ENCODE measurements at places on chromosomes 2 and 18.

GRCh38 chr2:175057078-175057685, 52.0 kb upstream of the CHN1 start:
- DNase-seq: no peak

DNA sequence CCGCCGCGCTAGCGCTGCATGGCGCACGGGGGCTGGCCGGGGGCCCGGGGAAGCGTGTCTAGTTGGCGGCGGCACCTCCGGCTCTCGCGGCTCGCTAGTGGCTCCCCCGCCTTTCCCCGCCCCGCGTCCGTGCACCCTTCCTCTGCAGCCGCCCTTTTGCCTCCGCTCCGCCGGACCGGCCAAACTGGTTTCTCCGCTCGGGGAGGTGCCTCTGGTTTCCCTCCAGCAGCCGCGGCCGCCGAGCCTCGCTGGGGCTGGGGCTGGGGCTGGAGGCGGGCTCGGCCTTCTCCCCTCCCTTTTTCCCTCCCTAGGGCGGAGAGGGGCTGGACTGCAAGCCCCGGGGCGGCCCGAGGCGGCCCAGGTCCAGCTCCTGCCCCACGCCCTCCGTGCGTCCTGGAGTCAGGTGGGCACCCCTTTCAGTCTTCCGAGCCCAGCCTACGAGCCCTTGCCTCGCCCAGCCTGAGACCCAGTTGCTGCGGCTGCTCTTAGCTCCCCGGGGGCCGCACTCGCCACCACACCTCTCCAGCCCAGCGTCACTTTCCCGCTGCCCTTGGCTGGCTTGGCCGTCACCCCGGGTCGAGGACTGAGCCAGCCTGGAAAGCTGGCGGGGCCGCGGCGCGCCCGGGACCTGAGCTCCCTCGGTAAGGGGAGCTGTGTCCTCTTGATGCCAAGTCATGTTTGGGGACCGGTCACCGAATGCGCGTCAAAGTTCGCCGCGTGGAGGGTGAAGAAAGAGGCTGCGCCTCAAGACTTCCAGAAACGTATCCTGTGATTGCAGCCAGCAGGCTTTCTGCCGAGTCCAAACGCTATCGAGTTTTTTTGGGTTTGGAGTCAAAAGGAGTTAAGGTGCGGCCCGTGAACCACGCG, at the start of gene ATP8B1:
TSS of gene ATP8B1 (minus strand) at position 213 of the 867 bp plus-strand sequence. CDS start 71,508 bp downstream, outside the sequence.
- peak; percentile 65 for DNase-seq

DNA sequence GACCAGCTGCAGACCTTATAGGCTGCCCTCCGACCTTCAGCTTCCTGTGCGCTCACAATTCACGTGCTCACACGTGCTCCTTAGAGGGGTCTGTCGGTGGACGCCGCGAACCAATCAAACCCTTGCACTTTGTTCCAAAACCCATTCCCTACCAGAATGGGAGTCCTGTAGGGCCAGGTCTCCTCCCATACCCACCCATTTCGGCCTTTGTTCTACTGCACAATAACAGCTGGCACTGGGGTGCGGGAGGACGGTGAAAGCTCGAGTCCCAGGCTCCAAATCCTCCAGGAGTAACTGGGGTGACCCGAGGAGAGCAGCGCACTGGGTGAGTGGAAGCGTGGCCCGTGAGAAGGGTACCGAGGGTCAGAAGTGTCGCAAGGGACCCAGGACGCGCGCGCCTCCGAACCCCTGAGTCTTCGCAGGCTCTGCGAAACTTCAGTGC, 13.0 kb downstream of the SIX3 start:
- DNase-seq: no peak

- DNase-seq: no peak
Measured at GRCh38 chr2:100643906-100644501, 81.2 kb downstream of the PDCL3 start.

- DNase-seq: peak; percentile 38
Measured at GRCh38 chr2:38665854-38666555, at the start of gene GALM. TSS of gene GALM (plus strand) at chr2:38666114. CDS start at chr2:38666162, 48 bp downstream.

- no peak for DNase-seq
Measured at GRCh38 chr2:240398661-240399267, 36.7 kb upstream of the GPC1 start.

DNA sequence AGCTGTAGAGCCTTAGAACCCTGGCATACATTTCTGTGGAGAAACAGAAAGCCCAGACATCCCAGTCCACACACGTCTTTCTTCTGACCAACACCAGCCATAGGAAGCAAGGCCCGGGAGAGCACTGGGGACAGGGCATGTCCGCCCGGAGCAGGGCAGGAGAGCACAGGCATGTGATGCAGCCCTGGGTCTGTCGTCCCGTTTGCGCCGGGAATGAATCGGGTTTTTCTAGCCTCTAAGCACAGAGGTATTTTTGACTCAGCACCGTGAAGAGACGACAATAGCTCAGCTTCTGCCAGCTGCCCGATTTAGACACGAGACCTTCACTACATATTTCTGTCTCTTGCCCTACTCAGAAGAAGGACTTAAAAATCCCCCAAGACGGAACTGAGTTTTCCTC, 7.3 kb upstream of the AMMECR1L start:
- DNase-seq: no peak

DNA sequence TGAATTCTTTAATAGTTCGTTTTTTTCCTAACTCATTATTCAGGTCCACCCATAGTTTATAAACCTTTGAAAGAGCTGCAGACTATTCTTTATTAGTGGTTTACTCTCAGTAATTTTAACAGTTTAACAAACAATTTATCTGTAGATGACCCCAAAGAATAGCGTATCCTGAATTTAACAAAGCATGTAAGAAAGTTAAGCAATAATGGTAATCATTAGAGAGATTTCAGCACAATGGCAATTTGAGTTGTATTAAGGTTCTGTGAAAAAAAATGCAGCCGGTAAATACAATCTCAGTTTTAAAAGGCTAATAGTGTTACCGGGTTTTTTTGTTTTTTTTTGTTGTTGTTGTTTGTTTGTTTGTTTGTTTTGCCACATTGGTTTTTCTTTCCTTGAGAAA, 40.3 kb downstream of the RBM45 start:
- no peak for DNase-seq

DNA sequence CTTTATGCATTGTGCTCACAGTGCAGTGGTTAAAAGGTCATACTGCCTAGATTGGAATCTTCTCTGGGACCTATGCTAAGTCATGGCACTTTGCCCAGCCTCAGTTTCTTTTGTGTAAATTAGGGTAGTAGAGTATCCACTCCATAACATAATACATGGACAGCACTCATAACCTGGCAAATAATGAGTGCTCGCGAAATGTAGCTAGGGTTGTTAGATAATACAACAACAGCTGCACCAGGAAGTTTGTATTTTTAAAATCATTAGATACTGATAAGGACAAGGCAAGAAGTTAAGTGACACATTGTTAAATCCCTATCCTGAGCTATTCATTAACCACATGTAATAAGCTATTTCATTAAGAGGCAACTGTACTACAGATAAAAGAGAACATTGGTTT, 13.8 kb upstream of the PLA2R1 start:
- DNase-seq: no peak

DNA sequence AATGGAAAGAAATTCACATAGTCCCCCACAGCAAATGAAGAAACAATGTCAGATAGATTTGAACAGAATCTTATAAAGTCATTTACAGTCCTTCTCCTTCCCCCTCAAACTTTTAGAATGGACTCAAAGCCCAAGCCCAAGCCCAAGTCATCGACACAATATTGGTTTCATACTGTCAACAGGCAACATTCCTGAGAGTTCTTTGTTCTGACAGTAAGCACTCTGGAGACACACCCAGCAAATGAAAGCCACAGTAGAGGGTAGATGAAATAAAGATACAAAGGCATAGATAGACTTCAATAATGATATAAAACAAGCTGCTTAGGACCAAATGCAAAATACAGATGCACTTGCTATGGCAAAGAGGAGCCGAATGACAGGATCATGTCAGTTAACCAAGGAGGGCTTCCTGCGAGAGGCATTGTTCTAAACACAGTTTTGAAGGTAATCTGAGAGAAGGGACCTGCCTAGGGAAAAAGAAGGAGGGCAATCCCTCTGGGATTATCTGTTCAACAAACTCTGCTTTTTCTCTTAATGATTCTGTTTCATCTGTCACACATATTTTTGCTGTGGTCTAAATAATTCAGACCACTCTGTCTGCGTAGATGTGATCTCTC, 97.1 kb upstream of the MAP4K3 start:
- DNase-seq: no peak

GRCh38 chr2:154696369-154696768, 2.1 kb upstream of the KCNJ3 start:
- no peak for DNase-seq

GRCh38 chr2:2926009-2926857, 451.4 kb downstream of the EIPR1 start:
- no peak for DNase-seq

GRCh38 chr2:12923907-12924610, 207.3 kb downstream of the TRIB2 start:
- no peak for DNase-seq

GRCh38 chr2:155100261-155100660, 401.8 kb downstream of the KCNJ3 start:
- DNase-seq: no peak

GRCh38 chr18:70005580-70005979, 57.9 kb upstream of the CD226 start:
- DNase-seq: no peak

DNA sequence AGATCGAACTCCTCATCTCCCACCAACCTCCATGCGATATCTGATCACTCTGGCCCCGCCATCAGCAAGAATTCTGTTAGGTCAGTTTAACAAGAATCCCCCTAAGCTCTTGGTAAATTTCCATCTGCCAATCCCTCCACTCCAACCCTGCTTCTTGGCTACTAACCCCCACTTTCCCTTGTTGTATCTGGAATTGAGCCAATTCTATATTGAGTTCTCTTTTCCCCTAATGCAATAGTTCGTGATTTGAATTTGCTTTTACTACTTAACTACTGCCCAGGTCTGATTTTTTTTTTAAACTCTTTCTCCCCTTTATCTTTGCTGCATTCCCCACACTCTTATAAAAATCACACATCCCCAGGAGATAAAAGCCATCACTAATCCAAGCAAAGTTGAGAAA, 159.3 kb upstream of the STK17B start:
- DNase-seq: no peak

- no peak for DNase-seq
Measured at GRCh38 chr18:72742002-72742401, 125.8 kb downstream of the NETO1 start.

GRCh38 chr2:155600296-155600695, 732.2 kb downstream of the NR4A2 start:
- no peak for DNase-seq

DNA sequence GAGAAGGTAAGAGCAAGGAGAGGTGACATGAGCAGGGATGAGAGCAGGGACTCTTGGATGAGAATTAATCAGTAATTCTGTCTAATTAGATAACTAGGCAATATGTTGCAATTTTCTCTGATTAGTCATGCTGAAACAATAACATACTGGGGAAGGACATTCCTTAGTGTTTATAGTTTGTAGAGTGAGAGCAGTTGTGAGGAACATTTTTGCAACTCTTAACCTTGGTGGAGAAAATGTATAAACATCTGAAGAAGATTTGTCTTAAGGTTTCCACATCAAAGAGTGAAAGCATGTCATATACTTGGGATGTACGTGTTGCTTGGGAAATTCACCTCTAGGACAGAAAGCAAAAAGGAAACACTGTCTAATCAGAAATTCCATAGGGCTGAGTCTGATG, 955.4 kb upstream of the FANCL start:
- no peak for DNase-seq

GRCh38 chr18:46291149-46291548, 187.0 kb downstream of the HAUS1 start:
- DNase-seq: no peak

DNA sequence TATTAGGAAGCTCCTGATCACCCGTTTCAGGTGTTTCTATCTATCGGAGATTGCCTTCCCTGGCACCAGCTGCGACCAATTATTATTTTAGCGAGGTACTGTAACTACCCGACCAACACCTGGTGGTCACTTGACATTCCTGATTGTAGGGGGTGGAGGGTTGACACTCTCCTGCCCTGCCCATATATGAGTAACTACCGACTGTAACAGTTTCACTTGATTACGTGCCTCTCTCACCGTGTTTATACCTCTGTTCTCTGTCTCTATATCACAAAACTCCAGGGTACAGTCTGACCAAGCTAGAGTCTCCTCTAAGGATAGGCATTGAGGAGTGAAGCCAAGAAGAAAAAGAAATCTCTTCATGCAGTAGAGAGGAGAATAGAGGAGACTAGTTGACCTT, 268.0 kb upstream of the LRATD1 start:
- DNase-seq: no peak

DNA sequence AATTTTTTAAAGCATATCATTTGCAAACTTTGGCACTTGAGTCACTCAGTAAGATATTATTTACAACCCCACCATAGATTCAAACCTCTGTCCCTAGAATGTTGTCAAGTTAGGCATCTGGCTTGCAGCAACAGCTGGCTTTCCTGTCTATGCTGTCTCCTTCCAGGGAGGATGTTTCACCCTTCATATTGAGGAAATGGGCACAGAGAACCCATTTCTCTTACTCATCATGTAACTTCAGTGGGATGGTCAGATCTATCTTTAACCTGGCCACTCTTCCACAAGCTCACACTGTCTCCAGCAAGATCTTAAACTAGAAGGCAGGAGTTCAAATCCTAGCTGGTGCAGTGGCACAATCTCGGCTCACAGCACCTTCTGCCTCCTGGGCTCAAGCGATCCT, 15.8 kb downstream of the LCT start:
- DNase-seq: no peak

DNA sequence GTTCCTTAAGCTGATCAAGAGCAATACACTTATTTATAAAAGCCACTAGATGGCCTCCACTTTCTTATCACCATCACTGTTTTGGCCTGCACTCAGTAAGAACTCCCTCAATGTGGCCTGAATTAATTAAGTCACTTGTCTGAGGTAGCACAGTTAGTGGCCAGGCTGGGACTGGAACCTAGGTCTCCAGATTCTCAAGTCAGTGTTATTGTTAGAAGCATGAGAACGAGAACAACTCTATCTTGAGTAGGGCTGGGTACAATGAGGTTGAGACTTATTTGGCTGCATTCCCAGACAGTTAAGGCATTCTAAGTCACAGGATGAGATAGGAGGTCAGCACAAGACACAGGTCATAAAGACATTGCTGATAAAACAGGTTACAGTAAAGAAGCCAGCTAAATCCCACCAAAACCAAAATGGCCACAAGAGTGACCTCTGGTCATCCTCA, 115.8 kb downstream of the SS18 start:
- no peak for DNase-seq

DNA sequence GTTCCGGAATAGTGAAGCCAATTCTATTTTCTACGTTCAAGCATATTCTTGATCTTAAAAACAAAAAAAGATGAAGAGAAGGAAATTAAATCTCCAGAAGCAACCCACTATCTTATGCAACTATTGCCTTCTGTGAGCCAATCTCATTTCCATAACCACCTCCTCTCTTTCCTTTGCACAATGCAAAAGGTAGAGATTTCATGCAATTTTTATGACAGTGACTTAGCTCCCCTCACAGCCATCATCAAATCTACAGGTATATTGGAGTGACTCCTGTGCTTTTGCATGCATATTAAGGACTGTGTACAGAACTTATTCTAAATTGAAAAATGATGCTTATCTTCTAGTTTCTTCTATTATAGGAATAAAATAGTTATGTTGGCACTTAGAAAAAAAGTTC, 191.8 kb downstream of the DCC start:
- DNase-seq: no peak

GRCh38 chr2:61011678-61012077, 5.8 kb upstream of the PEX13 start:
- DNase-seq: no peak
